NCI-H2081 (cell line): ENCODE measurements at places on chromosomes 4 and X.

GRCh38 chr4:141099326-141099725 is 33.9 kb downstream of the RNF150 start:
- DNase-seq = no peak

GRCh38 chr4:38865445-38865844 is 2.2 kb upstream of the FAM114A1 start:
- no peak for DNase-seq

DNA sequence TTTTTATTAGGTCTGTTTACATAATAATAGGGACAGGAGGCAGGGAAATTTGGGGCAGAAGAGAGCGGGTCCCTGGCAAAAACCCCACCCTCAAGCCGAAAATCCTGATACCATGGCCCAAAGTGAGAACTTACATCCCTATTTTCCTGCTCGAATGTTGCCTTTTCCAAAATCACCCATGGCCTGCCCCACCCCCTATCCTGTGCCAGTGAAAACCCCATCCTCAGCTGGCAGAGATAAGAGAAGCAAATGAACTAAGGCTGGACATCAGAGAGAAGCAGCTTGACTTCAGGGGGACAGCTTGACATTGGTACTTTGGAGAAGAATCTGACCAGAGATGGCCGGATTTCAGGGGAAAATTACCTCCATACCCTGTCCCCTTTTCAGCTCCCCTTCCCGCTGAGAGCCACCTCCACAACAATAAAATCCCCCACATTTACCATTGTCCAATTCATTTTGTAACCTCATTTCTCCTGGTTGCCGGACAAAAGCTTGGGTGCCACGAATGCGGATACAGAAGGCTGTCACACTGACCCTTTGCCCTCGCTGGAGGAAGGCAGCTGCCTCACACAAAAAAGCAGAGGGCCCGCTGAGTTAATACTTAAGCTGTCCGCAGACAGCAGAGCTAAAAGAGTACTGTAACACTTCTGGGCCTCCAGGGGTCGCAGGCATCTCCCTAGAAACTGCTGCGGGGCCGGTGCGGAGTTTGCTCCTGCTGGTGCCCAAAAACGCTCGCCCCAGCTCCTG is 196.2 kb downstream of the SNCA start:
- DNase-seq = no peak

DNA sequence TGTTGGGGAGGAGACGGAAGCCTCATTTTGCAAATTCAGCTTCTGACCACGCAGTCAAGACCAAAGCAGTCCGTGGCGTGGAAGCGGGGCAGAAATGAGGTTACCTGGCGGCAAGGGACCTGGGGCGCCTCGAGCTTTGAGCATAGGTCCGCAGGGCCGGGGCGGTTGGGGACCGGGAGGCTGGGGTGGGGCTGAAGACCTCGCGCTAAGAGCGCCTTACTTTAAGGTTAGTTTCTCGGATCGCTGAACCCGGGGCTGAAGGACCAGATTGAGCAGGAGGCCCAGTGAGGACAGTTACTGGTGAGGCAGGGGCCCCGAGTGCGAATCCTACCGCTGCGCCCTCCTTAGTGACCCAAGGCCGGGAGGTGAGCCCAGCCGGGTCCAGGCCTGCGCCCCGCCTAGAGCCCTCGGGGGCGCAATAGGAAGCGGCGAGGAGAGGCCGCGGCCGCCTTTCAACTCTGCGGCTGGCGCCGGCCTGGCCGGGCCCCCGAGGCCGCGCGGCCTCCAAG is 7.5 kb downstream of the MSX1 start:
- DNase-seq = no peak

GRCh38 chr4:65597697-65598096 is 72.6 kb downstream of the EPHA5 start:
- DNase-seq = no peak

DNA sequence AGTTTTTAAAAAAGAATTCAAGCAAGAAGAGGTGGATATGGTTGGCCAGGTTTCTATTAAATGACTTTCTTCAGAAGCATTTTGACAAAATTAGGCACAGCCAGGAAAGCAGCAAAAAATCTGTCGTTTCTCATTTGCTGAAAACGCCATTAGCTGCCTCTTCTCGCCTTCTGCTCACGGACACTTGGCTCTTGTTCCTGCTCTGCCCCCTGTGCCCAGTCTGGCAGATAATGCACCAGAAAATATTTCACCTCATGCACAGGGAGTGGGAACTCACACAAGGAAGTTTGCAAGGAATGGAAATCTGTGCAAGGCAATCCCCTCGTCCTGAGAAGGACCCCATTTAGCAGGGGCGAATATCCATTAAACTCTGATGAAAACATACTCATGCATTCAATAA is 260.0 kb downstream of the PACRGL start:
- DNase-seq = no peak

DNA sequence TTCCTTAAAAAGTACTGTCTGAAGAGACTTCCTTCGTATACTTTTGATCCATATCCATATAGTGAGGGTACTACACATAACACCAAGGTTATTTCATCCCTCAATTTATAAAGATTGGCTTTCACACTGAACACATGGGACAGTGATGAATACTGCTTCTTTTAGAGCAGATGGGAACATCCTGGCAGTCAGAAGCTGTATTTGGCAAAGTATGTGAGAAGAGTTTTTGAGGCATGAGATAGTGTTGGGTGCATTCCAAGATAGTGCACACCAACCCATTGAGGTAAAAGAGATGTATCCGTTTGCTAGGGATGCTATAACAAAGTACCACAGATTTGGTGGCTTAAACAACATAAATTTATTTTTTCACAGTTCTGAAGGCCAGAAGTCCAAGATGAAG is 141.1 kb downstream of the MOSPD2 start:
- no peak for DNase-seq

- DNase-seq = no peak
Observed at GRCh38 chr4:8422327-8422726, 18.2 kb downstream of the ACOX3 start.

DNA sequence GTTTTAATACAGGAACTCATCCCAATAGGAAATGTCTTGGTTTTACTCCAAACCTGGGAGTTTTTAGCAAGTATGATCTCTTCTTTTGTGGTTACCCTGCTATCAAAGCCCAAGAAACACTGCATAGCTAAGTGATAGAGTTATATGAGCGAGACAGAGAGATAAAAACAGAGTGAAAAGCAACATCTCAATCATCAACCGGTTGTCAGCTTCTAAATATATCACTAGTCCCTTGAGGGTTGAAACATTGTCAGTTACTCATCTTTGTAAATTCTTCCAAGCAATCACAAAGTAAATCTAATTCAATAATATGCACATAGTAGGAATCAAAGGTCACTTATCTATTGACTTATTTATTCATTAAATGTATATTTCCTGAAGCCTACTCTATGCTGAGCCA is 483.9 kb downstream of the IDS start:
- DNase-seq = no peak

DNA sequence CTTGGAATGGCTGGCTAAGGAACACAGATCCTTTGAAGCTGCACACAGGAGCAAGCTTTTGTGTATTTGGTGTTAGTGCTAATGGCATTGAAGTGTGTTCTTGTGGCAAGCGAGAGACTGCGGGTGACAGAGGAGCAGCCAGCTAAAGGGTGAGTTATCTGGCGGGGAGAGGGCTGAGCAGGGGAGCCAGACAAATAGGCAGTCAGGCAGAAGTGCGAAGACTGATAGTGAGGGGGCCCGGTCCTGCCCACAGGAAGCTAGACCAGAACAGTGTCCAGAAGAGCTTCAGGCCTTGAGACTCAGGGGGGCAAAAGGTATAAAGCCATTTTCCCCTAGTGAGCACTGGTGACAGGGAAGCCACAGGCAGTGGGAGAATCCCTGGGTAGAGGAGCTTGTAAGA is 49.6 kb upstream of the MAMLD1 start:
- DNase-seq = no peak

DNA sequence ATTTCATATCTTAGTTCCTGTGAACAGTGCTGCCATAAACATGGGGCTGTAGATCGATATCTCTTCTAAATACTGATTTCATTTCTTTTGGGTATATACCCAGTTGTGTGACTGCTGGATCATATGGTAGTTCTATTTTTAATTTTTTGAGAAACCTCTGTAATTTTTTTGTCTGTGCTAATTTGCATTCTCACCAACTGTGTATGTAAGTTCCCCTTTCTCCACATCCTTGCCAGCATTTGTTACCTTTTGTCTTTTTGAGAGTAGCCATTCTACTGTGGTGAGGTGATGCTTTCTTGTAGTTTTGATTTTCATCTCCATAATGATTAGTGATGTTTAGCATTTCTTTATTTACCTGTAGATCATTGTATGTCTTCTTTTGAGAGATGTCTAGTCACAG is 2086.5 kb upstream of the TENM3 start:
- DNase-seq = no peak

DNA sequence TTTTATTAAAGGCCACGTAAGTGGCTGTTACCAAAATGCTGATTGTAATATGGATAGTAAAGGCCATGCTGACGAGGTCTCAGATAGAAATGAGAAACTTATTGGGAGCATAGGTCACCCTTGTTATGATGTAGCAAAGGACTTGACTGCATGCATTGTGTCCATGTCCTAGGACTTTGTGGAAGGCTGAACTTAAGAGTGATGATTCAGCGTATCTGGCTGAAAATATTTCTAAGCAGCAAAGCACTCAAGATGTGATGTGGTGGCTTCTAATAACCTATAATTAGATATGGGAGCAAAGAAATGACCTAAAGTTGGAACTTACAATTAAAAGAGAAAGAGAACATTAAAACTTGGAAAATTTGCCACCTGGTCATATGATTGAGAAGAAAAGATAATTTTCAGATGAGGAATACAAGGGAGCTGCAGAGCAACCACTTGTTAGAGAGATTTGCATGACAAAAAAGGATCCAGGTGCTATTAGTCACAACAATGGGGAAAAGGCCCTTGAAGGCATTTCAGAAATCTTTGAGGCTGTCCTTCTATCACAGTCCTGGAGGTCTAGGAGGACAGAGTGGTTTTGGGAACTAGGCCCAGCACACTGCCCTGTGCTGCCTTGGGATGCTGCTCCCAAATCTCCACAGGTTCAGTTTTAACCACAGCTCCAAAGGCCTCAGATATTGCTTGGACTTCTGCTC is 793.7 kb upstream of the LCORL start:
- DNase-seq = no peak

- no peak for DNase-seq
Observed at GRCh38 chr4:27791640-27792039, 931.0 kb downstream of the STIM2 start.

DNA sequence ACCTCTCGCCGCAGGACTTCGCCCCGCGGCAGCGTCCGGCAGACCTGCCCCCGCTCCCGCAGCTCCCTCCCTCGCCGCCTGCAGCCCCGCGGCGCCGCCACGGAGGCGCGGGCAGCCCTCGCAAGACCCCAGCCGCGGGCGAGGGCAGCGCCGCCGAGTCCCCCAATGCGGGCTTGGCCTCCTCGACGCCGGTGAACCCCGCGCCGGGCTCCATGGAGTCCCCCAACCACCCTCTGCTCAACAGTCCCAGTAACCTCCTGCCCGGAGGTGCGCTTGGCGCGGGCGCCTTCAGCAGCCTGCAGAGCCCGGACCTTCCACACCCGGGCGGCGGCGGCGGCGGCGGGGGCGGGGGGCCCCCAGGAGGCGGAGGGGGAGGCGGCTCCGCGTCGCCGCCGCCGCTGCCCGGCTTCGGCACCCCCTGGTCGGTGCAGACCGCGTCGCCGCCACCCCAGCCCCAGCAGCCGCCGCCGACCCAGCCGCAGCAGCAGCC is 1.2 kb downstream of the CPEB2 start:
- peak; percentile 64 for DNase-seq

DNA sequence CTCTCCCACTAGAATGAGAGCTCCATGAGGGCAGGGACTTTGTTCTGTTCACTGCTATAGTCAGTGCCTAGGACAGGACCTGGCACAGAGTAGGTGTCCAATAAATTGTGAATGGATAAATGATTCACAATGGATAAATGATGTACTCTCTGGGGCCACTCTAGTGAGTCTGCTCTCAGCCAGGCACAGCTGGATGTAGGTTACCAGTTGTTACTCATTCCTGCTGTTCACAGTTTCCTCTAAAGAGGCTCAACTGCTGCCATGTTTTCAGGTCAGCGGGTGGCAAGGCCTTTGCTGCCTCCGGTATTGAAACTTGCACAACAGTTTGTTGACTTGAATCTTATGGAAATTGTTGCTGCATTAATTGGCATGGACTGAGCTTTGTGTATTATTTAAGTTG is 99.1 kb downstream of the NHSL2 start:
- DNase-seq = no peak

DNA sequence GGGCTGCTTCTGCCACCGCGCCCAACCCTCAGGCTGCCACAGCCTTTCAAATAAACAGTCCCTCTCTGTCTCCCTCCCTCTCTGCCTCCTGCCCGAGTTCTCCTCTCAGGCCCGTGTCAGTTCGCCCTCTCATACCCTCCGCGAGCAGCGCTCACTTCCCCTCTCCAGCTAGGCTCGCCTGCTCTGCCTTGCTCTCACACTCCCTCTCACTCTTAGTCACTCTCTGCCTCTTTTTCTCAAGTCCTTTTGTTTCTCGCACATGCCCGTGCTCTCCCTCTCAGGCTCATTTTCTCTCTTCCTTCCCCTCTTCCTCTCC is 3.2 kb downstream of the EFNB1 start:
- DNase-seq = no peak

- no peak for DNase-seq
Observed at GRCh38 chr4:146186596-146186995, 11.1 kb downstream of the LSM6 start.

DNA sequence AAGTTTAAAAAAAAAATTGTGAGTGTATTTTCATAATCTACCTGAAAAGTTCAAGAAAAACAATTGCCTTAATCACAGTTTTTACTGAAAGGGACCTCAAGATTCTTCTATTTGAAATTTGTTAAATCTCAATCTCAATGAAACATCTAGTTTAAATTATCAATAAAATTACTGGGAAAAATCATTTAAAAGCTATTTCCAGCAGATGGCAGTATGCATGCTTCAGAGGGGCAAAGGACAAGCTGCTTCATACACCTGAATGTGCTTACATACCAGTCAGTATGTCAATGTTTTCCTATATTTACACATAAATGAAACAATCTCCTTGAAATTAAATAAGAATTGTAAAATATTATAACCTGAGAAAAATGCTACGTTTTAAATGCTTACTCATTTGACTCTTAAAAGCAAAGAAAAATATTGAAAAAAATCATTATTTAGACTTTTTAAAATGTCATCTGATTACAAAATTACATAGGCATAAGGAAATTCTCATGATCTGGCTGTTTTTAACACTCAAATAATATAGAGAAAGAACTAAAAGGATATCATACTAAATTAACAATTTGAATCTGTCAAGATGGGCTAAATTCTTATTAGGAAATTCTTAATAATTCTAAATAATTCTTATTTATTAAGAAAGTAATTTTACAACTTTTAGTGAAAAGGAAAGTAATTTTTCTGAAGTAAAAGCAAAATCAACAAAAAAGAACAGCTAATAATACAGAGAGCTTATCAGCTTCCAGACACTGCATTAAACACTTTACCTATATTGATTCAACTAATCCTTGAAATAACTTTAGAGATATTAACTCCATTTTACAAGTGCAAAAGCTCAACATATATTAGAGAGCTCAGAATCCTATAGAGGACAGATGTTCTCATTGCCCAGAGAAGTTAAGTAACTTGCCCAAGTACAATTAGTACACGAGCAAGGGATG is 242.1 kb downstream of the ADAMTS3 start:
- peak; percentile 18 for DNase-seq
